IMR-90 (cell line): ENCODE measurements at places on chromosomes 3 and 15. TPM values are rescaled to one million over a fixed set of nuclear protein-coding genes. Genes with fewer than 3 reads are reported as not detected.

The ST3GAL6 gene
- total RNA-seq: 0.36 and 1.4 TPM in 2 replicates

The LPCAT4 gene
- 3.8 and 3.9 TPM in 2 replicates for total RNA-seq

The ALDH1A2 gene
- total RNA-seq: not detected in 2 replicates

The CDHR4 gene
- total RNA-seq: not detected in 2 replicates

The CD96 gene
- 0.18 and 0.28 TPM in 2 replicates for total RNA-seq

The GABRA5 gene
- total RNA-seq: 7.3 and 8.3 TPM in 2 replicates

The SRGAP3 gene
- total RNA-seq: 1.1 and 1.4 TPM in 2 replicates

The CX3CR1 gene
- not detected in 2 replicates for total RNA-seq

The TM4SF1 gene
- 232 and 366 TPM in 2 replicates for total RNA-seq

The FBXW12 gene
- not detected in 2 replicates for total RNA-seq

The SERPINI1 gene
- total RNA-seq: 0.36 and 1.1 TPM in 2 replicates

The NEIL1 gene
- total RNA-seq: 0.56 and 1.1 TPM in 2 replicates

The RPL35A gene
- total RNA-seq: 804 and 1,064 TPM in 2 replicates

The GPR176 gene
- 194 and 246 TPM in 2 replicates for total RNA-seq

The GPR160 gene
- total RNA-seq: 0.18 and 0.28 TPM in 2 replicates

The STXBP5L gene
- not detected in 2 replicates for total RNA-seq

The ATP8B4 gene
- total RNA-seq: 0.54 and 0.56 TPM in 2 replicates

The EPHA6 gene
- not detected in 2 replicates for total RNA-seq

The FAM81A gene
- total RNA-seq: not detected in 2 replicates

The ISL2 gene
- total RNA-seq: 1.1 and 1.3 TPM in 2 replicates

The FBXL2 gene
- total RNA-seq: 15.6 and 21.0 TPM in 2 replicates

The BNC1 gene
- total RNA-seq: 0.28 and 0.54 TPM in 2 replicates

The ZNF385D gene
- total RNA-seq: 0.18 and 0.28 TPM in 2 replicates

The SKOR1 gene
- not detected in 2 replicates for total RNA-seq

The PFKFB4 gene
- total RNA-seq: 16.1 and 17.0 TPM in 2 replicates

The SOX14 gene
- not detected in 2 replicates for total RNA-seq

The ABHD6 gene
- total RNA-seq: 4.7 and 5.0 TPM in 2 replicates

The GNAT1 gene
- not detected in 2 replicates for total RNA-seq

The CACNA2D3 gene
- total RNA-seq: 0.28 and 0.36 TPM in 2 replicates

The LEKR1 gene
- total RNA-seq: 0.36 and 0.56 TPM in 2 replicates

The TMEM158 gene
- 1.6 and 3.3 TPM in 2 replicates for total RNA-seq
